ENCODE measurements at places on chromosomes 4 and X. TPM values are rescaled to one million over a fixed set of nuclear protein-coding genes. Genes with fewer than 3 reads are reported as not detected.

Gene CXCL10
- 1.1 TPM for total RNA-seq

Gene NSUN7
- not detected for total RNA-seq

GRCh38 chrX:125205133-125205917 lies 114.3 kb upstream of the TEX13C start:
- ATAC-seq: peak; percentile 58

DNA sequence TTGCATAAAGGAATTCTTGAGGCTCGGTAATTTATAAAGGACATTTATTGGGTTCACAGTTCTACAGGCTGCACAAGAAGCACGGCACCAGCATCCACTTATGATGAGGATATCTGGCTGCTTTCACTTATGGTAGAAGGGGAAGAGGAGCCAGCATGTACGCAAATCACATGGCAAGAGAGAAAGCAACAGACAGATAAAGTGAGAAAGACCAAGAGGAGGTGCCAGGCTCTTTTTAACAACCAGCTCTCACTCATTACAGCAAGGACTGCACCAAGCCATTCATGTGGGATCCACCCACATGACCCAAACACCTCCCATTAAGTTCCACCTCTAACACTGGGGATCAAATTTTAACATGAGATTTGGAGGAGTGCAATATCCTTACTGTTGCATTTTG lies 1198.2 kb downstream of the ADGRL3 start:
- ATAC-seq: no peak
